ENCODE measurements at places on chromosomes 6 and 20.
A peak's percentile ranks its signal among the peaks of the same experiment; 100 is the strongest.

- no peak for DNase-seq
Measured at GRCh38 chr6:136676075-136676474, 116.2 kb downstream of the MAP3K5 start.

GRCh38 chr20:45111799-45112471 lies 3.0 kb downstream of the WFDC5 start:
- no peak for DNase-seq

DNA sequence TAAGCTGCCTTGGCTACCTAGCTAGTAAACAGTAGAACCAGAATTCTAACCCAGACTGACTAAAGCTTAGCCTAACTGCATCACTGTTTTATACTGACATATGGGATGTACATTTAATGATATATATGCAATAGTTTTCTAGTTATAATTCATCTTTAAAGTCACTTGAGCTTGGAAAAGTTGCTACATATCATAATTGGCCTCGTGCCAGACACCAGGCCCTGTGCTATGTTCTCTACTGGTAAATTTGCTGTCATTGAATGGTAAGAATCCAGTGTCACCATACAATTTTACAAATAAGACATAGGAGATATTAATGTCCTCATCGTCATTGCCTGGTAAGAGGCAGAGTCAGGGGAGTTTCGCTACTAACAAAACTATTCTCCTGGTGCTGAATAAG lies 396.8 kb downstream of the CDKAL1 start:
- DNase-seq: no peak

DNA sequence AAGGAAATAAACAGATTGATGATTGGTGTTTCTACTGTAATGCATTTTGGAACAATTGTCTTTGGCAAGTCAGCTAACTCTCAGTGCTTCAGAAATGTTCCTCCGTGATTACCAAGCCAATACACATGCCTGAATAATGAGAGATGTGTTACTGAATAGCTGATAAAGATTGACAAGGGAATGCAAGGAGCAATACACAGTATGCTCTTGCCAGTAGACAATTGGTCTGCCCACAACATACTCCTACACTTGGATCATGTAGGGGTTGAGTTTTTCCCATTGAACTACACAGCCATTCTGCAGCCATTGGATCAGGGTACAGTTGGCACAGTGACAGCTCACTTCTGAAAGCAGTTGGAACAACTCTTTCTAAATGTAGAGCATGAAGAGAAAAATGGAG lies 5.6 kb upstream of the GJB7 start:
- DNase-seq: no peak

- no peak for DNase-seq
Measured at GRCh38 chr6:111183702-111184517, 96.6 kb downstream of the SLC16A10 start.

DNA sequence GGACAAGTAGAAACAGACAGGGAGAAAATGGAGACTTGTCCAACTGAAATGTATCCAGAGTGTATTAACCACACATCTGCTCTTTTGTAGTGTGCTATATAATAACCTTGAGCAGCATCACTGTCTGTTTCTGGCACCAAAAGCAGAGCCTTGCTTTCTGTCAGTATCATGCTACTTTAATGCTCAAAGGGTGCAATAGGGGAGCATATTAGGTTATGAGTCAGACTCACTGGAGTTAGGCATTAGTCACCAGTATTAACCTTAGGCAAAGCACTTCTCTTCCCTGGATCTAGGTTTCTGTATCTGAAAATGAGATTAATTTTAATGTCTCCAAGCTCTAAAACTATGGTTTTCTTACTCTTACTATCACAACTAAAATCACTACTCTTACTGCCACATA lies 280.1 kb downstream of the TFAP2B start:
- DNase-seq: peak; percentile 38

GRCh38 chr6:167528239-167528638 lies 203.4 kb downstream of the TTLL2 start:
- DNase-seq: no peak

DNA sequence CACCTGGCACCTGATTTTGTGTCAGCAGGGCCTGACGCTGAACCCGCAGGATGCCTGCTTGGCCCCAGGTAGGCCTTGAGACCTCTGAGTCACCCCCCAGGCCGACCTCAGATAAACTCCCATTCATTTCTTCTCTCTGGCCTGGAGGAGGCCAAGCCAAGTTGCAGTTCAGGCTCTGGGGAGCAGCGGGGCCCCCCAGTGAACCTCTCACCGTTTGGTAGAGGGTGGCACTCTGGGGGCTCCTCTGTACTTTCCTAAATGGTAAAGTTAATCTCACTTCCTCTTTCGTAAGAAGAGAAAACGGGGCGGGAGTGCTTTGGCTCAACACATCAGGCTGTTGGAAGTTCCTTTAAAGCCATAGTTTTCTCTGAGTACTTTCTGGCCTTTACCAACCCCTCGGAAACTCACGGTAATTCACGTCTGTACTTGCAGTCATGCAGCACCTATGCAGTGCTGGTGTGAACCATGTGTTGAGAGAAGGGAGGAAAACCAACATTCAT lies 2.8 kb downstream of the SIRPA start:
- no peak for DNase-seq

- no peak for DNase-seq
Measured at GRCh38 chr20:56414842-56415765, 3.0 kb downstream of the CASS4 start.

GRCh38 chr6:166244353-166245045 lies 63.7 kb downstream of the PRR18 start:
- DNase-seq: no peak

DNA sequence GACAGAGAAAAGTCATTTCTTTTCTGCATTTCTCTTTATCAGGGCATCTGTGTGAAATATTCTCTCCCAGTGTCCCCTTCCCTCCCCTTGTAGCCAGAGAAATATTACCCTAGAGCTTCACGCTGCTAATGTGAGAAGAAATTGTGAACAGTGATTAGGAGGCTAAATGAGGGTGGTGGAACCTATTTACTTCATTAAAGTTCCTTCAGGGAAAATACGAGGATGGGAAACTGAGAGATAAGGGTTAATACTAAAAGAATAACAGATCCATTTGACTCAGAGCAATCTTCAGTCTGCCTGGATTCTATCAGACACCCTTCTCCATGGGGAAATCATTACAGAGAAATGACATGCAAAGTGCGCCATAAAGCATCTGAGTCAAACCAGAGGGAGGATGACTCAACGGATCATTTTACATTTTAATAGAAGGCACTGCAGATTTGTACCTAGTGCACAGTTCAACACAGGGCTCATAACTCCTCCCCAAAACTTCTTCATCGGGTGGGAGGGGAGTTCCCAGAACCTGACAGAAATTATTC lies 131.3 kb downstream of the GJA10 start:
- DNase-seq: peak; percentile 16

- DNase-seq: no peak
Measured at GRCh38 chr20:1423625-1424106, 30.8 kb upstream of the FKBP1A start.

GRCh38 chr6:7680393-7681075 lies 45.4 kb upstream of the BMP6 start:
- no peak for DNase-seq

DNA sequence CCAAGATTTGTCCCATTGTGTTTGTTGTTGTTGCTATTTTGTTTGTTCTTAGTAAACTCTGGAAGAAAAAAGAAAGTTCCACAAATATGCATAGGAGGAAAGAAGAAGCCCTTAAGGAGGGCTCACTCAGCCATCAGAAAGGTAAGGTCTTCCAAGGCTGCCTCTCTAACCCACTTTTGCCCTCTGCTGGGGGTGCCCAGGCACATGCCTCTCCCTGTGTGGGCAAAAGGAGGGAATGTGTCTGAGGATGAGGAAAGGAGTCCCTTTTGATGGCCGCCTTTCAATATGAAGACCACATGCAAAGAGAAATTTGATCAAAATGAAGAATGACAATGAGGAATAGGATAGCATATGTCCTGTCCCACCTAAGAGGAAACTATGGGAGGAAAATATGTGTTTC lies 248.2 kb upstream of the POU3F2 start:
- DNase-seq: no peak

GRCh38 chr6:75492386-75493153 lies 1.0 kb downstream of the FILIP1 start:
- DNase-seq: no peak

DNA sequence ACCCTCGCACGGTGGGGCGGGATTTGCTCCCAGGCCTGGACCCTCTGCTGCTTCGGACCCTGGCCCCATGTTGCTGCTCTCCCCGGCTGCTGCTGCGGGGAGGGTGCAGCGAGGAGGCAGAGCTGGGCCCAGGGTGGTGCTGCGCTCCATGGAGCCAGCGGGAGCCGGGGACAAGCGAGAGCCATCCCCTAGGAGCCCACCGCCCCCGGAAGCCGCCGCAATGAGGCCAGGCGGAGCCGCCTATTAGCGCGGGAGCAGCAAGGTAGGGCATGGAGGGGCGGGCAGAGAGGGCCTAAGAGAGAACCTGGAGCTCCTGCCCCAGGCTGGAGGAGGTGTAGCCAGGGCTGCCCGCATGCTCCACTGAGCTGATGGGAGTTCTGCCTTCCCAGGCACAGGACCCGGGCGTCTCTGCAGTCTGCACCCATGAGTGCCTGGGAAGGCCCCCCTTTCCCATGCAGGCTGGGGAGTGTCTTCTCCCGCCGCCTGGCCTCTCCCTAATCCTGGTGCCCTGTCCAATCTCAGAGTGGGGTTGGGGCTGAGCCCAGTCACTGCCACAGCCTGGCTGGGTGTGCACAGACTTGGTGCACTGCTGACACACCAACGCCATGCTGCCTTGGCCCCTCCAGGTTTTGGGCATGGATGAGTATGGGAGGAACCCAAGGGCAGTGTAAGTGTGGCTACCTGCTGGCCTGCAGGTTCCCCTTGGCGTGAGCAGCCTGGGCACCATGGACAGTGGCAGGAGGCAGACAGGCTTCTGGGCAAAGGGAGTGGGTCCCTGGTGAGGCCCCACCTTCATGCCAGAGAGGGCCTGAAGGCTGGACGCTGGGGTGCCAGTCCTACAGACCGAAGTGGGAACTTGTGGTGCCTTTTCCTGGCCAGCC lies 360.6 kb upstream of the MAP3K7 start:
- no peak for DNase-seq

GRCh38 chr6:149876241-149876933 lies 12.2 kb upstream of the LRP11 start:
- no peak for DNase-seq

DNA sequence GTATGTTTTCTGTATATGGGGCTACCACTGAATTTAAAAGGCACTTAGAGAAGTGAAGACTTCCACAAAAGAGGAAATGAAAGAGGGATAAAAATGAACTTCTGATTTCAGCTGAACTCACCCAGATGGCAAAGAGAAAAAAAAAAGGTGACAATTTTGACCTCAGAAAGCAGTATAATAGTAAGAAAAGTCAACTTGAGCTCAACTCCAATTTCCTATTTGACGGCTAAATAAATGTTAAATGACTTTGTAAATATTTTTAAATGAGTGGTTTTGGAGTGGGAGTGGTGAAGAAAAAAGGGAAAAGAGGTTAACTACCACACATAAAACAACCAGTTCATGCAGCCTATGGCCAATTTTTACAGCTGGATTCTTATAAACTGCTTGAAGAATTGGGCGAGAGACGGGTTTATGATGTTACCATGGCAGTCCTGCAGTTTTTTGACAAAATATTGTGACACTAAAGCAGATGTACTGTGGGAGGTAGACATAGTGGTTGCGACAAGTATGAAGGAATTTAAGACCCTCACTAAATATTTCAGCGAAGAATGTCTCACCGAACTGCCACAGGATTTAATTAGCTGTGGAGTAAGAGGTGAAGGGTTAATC lies 49.8 kb upstream of the ADTRP start:
- DNase-seq: no peak

GRCh38 chr6:124433387-124434160 lies 528.7 kb upstream of the RNF217 start:
- no peak for DNase-seq

DNA sequence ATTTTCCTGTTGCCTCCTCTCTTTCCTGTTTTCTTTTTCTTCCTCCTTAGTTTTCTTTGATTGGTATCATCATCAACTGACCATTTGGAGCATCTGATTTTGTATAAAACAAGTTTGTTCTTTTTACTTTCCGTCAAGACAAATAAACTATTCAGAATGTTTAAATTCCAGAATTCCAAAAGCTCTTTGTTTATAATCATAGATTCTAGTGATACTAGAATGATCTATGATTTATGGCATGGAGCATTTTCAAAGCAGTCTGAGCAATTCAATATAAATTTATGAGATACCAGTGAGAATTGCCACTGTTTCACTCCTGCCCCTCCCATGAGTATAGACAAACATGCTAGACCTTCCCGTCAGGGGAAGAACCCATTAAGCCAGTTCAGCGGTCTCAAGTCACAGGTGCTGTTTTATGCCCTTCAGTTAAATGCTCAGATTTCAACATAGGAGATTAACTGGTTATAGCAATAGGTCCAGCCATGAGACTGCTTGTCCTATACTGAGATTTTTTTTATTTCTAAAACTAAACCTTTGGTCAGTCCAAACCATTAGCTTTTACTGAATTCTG lies 60.7 kb downstream of the GRIK2 start:
- no peak for DNase-seq

DNA sequence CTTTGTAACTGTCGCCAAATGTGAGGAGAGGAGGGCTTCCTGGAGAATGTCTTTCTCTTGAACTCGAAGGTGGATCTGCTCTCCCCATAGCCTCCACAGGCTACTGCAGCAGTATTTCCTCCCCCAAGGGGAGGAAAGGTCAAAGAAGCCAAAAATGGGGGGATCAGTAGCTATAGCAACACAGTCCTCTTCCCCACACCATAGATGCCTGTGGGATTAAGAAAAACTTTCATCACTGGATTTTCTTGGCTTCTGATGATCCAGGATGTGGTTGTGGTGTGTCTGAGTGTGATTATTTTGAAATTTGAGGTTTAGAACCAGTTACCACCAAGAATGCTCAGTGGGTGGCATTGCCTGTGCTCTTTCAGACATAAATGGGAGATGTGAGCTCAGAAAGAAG lies 140.1 kb upstream of the SPACA1 start:
- DNase-seq: peak; percentile 91

GRCh38 chr20:49367113-49367512 lies 89.3 kb upstream of the ZNFX1 start:
- DNase-seq: no peak

DNA sequence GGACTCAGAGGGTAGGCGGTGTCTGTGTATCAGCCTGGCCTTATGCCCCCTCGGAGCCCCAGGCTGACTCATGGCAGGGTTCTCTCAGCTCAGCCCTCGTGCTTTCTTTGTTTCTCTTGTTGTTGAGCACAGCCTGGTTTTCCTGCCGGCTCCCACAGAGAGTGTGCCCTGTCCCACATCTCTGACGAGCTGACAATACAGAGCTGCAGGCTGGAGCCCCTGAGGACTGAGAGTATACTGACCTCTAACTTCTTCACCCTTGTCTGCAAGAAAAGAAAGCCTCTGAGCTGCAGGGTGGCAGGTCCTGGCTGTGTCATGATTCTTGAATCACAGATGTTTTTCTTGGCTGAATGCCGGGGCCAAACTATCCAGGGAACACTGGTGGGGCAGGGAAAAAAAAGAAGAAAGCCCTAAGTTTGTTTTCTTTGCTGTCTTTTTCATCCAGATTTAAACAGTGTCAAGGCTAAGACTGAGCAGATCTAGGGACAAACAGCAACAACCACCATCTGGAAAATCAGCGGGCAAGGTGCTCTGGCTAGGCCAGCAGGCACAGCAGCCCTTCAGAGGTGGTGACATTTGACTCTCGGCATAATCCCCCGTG lies 63.3 kb upstream of the ZNF133 start:
- DNase-seq: peak; percentile 74

- peak; percentile 69 for DNase-seq
Measured at GRCh38 chr6:21808045-21808470, 214.5 kb downstream of the SOX4 start.

- DNase-seq: no peak
Measured at GRCh38 chr20:10200330-10200729, 18.3 kb upstream of the SNAP25 start.

All from RCC 7860 (cell line).